ENCODE measurements at places on chromosomes 16 and 17.

GRCh38 chr17:46793541-46793940, 25.0 kb downstream of the WNT3 start:
- DNase-seq, result no peak

DNA sequence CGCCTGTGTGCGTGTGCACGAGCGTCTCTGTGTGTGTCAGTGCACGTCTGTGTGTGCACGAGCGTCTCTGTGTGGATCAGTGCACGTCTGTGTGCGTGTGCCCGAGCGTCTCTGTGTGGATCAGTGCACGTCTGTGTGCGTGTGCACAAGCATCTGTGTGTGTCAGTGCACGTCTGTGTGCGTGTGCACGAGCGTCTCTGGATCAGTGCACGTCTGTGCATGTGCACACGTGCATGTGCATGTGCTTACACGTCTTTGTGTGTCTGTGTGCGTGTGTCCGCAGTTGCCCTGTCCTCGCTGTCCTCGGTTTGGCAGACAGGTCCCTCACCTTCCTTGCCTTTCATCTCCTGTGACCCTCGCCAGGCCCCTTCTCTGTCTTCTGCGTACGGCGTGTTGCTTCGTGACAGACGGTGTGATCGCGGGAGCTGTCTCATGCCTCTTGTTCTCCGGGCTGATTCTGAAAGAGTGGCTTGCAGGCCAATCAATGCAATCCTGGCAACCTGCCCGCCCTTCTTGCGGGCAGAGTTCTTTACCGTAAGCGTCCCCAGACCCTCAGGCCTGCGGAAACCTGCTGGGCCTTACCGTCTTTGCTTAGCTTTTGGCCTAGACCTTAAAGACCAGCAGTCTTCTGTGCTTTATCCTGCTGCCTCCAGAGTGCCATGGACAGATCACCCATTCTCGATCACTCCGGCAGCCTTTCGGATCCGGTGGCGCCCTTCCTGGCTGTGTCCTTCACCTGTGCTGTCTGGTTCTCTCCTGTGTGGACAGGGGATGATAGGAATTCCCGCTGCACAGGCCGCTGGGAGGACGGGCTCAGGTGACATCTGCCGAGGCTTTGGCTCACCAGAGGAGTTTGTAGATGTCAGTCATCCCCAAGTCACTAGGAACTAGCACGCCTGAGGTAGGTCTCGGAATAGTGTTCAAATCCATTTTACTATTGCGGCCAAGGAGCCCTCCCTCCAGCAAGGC, 18.5 kb downstream of the MLYCD start:
- DNase-seq, result no peak

GRCh38 chr16:49473773-49474172, 100.2 kb downstream of the C16orf78 start:
- no peak for DNase-seq

GRCh38 chr16:53098526-53099317, 43.9 kb downstream of the CHD9 start:
- DNase-seq, result peak; percentile 78

- DNase-seq, result no peak
Observed at GRCh38 chr17:79053251-79053925, 21.2 kb upstream of the ENGASE start.

GRCh38 chr17:9893411-9894012, 11.6 kb downstream of the RCVRN start:
- no peak for DNase-seq

GRCh38 chr16:90046122-90046970, 27.1 kb upstream of the DBNDD1 start:
- DNase-seq, result no peak

DNA sequence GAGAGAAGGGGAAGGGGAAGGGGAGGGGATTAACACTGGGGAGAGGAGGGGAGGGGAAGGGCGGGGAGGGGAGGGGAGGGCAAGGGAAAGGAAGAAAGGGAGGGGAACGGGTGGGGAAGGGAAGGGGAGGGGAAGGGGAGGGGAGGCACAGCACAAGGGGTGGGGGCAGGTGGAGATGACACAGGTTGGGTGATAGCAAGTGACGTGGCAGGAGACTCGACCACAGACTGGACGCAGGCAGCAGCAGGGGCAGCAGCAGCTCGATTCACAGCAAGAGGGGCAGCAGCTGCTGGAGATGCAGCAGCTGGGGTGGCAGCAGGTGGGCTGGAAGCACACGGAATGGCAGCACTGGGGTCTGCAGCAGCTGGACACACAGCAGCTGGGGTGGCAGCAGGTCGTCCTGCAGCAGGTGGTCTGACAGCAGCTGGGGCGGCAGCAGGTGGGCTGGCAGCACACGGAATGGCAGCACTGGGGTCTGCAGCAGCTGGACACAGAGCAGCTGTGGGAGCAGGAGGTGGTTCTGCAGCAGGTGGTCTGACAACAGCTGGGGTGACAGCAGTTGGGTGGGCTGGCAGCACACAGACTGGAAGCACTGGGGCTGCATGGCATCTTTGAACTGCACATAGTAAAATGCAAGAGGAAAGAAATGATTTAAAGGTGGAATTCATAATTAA, at the start of gene KRTAP4-16:
KRTAP4-16 (minus strand) TSS at position 624 of the 674 bp plus-strand sequence; CDS start at position 624, 0 bp downstream.
- no peak for DNase-seq

DNA sequence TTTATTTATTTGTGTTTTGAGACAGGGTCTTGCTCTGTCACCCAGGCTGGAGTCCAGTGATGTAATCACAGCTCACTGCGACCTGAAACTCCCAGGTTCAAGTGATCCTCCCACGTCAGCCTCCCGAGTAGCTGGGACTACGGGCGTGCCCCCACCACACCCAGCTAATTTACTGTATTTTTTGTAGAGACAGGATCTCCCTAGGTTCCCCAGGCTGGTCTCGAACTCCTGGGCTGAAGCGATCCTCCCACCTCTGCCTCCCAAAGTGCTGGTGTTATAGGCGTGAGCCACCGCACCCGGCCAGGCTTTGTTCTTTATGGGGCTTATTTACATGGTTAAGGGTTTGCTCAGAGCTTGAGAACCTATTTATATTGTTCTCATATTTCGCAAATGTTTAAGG, 5.8 kb upstream of the MEIOB start:
- no peak for DNase-seq

GRCh38 chr17:62919388-62919787, 46.6 kb upstream of the TANC2 start:
- peak; percentile 30 for DNase-seq

GRCh38 chr16:78791011-78791410, 691.6 kb downstream of the WWOX start:
- no peak for DNase-seq

GRCh38 chr16:7150230-7150629, 182.4 kb upstream of the RBFOX1 start:
- no peak for DNase-seq

GRCh38 chr17:43671031-43671692, 9.4 kb upstream of the MEOX1 start:
- no peak for DNase-seq

GRCh38 chr17:5677620-5678019, 93.3 kb upstream of the NLRP1 start:
- DNase-seq, result no peak

DNA sequence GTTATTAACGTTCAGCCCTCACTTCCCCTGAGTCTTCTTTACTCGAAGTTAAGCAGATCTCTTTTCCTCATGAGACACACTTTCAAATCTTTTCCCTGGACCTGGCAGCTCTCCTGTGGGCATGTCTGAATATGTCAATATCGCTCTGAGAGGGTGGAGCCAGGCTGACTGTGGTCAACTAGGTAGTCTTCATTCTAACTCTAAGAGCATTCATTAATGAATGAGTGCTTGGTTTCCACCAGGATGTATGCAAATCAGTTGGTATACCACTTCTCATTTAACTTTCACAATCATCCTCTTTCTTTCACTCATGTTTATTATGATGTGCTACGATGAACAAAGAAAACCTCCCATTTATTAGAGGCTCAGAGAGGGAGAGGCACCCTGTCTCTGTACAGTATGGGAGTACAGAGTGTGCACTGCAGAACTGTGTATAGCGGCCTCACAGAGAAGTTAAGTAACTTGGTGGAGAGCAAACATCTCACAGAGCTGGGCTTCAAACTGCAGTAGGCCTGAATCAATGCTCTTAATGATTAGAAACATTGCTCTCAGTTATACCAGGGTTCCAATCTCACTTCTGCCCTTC, 39.9 kb downstream of the OTOA start:
- DNase-seq, result no peak

DNA sequence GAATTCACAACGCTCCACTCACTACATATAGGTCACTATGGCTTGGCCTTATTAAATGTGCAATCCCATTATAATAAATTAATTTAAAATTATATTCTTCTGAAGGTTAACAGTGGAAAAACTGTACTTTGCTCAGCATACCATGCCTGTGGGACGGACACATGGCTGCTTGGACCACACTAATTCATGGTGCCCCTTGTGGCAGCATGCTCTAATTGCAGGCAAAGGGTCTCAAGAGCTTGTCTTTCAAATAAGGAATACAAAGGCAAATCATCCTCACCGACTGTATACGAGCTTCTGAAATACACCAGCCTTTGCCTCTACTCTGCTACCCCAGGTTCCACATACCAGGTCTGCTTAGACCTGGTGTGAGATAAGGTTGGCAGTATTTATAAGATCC, 11.7 kb downstream of the SMPD3 start:
- no peak for DNase-seq

DNA sequence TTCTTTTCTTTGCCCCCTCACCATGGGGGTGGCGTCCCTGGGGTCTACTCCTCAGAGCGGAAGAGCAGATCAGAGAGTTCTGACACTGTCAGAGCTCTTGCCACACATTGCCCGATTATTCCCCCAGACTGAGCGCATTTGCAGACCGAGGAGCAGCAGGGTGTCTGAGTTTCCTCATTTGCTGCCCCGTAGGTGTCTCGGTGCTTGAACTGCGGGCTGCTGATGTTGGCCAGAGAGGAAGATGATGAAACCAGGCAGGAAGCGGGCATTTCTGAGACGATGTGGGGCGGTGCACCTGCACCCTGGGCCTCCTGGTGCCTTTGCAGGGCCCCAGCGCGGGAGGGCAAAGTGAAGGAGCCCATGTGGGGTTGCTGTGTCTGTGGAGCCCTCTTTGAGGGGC, 55.2 kb downstream of the ARSG start:
- DNase-seq, result no peak

DNA sequence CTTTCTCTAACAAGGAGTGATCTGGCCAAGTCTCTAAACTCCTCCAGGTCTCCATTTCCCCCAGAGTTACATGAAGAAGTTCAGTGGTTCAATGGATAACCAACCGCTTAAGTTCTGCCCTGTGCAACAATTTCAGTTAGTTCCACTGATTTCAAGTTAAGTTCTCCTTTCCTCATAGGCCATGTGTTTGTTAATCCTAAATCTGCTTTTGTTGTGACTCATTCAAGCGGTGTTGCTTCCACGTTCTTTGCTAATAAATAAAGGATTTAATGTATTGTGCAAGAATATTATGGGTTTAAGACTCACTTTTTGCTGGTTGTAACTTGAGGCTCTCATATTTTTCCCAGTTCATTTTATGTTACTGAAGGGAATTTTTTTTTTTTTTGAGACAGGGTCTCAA, 36.3 kb downstream of the GNA13 start:
- DNase-seq, result peak; percentile 44

DNA sequence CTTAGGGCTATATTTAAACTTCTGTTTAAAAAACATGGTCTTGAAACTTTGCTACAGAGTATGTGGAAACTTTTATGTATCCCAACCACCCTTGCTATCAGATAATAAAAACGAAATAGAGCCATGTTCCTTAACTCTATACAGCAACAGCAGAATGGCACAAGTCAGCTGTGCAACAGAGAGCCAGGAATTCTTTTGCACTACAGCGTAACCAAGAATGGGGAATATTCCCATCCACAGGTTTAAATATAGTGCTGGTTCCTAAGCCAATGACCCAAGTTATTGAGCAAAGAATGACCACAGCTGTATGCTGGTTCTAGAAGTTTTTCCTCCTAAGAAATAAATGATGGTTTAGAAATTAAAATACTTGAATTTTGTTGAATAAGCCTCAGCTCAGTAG, 33.1 kb downstream of the SETD6 start:
- no peak for DNase-seq

- no peak for DNase-seq
Observed at GRCh38 chr17:65328567-65328966, 191.4 kb downstream of the RGS9 start.

GRCh38 chr17:9917801-9918200, 12.7 kb upstream of the RCVRN start:
- no peak for DNase-seq

DNA sequence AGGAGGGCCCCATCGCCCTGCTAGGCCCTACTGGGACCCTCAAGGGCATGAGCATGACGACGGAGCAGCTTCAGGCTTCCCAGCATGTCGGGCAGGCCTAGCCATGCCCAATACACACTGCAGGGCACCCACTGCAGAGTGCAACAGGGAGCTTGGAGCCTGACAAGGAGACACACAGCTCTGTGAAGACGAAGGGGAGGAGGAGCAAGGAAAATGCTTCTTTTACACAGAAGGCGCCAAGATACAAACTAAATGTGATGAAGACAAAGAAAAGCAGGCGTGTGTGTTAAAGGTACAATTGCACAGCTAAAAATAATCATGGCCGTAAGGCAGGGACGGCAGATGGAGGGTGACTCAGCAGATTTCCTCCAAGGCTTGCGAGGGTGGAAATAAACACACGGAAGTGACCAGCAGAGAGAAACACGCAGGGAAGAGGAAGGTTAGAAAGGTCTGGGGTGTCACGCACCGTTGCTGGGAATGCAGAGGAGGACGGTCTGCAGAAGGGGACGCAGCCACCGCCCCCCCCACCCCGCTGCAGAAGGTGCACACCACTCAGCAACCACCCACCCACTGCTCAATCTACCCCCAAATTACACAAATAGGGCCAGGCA, 108.5 kb downstream of the ZNF778 start:
- DNase-seq, result no peak

DNA sequence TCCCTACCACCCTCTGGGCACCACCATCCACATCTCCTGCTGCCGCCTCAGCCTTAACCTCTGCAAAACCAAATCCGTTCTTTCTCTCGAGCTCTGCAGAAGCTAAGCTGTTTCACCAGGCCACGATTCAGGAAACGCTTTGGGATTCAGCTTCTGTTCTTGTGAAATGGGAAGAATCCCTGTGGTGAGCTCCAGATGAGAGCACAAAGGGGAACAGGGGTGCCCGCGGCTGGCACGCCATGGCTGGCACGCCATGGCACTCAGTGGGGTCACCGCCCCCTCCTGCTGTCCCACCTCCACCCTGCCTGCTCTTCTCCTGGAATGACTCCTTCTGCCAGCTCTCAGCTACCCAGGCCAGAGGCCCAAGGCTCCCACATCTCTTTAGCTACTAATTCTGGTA, 5.7 kb downstream of the QPRT start:
- DNase-seq, result no peak

DNA sequence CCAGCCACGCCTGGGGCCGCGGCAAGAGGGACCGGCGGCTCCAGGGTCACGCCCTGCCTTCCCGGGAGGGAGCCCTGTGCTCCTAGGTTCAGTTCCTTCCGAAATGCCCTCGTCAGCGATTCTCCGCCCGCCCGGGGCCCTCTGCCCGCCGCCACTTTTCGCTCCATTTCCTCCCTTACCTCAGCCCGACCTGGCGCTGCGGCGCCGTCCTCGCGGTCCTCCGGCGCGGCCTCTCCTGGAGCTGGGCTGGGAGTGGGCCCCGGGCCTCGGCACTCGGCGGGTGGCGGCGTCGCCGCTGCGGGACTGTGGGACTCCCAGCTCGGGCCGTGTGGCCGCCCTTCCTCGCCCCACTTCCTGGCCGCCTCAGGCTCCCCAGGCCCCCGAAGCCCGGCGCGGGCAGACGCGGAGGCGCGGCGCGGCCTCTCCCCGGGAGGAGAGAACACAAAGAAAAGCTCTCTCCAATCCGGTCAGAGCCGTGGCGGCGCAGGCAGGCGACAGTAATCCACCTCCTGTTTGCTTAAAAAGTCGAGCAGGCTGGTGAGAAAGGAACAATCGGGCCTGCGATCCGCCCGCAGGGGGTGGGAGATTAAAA, 1.6 kb downstream of the BAHCC1 start:
- DNase-seq, result no peak

- DNase-seq, result no peak
Observed at GRCh38 chr16:64088838-64089237, 1033.0 kb downstream of the CDH11 start.
